ENCODE measurements at places on chromosomes 11 and 22.
A peak's percentile ranks its signal among the peaks of the same experiment; 100 is the strongest.

DNA sequence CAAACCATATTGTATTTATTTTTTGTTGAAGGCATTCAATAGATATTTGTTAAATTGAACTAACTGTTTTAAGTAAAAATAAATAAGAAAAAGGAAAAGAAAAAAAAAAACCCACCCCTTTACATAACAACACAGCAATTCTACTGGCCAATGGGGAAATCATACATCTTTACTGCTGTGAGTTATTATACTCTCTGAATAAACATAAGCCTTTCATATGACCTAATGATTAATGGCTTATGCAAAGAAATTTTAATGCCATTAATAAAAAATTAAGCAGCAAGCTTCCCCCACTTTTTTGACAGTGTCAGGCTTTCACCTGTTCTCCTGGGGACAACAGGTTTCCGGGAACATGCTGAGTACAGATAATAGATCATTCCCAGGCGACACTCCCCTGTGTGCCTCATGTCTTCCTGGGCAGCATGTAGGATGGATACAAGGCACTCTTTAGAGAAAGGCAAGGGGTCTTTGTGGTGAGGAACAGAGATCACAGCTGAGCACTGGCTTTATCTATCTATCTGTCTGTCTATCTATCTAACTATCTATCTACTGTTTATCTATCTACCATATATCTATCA is 676.0 kb downstream of the NTM start:
- DNase-seq: peak; percentile 67

DNA sequence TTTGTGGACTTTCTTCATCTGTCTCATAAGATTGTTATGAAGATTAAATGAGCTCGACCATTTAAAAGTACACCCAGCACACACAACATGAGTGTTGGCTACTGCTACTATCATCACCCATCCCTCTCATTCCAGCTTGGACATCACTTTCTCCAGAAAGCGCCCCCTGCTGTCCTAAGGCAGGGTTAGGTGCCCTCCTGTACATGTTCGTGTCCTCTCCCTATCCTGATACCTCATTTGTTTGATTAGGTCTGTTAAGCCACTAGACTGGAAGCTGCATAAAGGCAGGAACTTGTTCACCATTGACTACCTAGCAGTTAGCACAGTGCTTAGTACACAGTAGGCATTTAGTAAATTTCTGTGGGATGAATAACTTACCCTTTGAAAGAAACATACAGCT is 85.5 kb downstream of the ENTHD1 start:
- peak; percentile 58 for DNase-seq

- no peak for DNase-seq
Observed at GRCh38 chr22:47155131-47155885, 392.9 kb downstream of the TBC1D22A start.

GRCh38 chr11:35511666-35512065 is 13.8 kb downstream of the PAMR1 start:
- peak; percentile 21 for DNase-seq

DNA sequence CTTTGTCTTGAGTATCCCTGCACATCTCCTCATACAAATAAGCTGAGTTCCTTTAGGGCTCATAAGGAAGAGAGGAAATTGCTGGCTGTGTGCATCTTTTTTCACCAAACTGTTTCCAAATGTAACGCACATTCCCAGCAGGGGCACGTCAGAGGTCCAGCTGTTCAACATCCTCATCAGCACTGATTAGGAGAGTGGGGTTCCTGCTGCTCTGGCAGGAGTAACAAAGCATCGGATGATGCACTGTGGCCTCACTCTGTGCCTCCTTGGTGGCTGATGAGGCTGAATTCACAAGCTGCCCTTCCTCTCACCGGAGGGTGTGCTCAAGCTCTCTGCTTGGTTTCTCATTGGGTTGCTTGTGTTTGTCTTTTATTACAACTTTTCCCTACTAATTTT is 35.5 kb upstream of the SLC25A1 start:
- DNase-seq: peak; percentile 65

DNA sequence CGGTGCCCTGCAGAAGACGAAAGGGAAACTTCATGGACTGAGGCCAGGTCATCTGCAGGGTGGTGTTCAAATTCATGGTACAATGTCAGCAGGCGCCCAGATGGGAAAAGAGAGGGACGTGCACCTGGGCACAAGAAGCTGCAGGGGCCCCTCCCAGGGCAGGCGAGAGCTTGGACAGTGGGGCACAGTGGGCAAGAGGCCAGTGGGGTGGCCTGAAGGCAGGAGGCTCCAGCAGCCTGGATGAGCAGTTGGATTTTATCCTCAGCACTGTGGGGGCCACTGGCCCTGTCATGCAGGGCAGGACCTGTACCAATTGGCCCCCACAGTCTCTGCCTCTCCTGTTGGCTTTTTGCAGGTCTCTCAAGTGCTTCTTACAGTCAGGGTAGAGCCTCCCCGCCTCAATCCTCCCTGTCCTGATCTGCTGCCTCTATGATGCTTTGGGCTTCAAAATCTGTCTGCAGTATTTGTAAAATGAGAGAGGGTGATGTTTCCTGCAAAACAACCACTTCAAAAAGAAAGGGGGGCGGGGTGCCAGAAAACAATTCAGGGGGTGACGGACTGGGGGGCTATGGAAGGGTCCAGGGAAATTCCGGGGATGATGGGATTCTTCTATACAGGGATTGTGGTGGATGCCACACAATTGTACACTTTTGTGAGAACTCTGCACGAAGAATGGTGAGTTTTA is 1.7 kb upstream of the BID start:
- no peak for DNase-seq

DNA sequence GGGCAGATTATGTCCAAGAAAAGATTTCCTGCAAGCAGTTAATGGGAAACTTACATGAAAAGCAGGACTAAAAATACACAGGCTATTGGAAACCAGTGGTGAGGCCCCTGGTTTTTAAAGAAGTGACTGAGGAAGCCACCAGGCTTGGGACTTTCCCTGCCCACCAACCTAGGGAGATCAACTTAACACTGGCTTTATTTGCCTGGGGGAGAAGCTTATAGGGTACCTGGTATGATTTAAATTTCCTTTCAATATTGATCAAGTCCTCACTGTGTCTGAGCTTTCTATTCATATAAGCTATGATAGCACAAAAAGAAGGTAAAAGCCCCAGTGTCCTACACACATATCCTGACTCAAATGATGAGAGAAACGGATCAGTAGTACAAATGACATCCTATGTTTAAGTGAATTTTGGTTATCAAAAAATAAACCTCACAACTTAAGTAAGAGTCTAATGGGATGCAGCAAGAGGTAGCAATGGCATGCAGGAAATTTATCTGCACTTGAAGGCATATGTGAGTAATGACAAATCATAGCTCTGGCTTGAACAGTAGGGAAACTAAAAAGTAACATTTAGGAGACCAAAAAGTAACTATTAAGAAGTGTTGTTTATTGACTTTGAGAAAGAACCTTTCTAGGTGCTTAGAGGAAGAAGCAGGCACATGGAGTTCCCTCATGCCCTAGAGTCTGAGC is 85.3 kb downstream of the GAB2 start:
- DNase-seq: no peak

GRCh38 chr11:111539426-111540113 is 950 bp upstream of the LAYN start:
- peak; percentile 41 for DNase-seq

DNA sequence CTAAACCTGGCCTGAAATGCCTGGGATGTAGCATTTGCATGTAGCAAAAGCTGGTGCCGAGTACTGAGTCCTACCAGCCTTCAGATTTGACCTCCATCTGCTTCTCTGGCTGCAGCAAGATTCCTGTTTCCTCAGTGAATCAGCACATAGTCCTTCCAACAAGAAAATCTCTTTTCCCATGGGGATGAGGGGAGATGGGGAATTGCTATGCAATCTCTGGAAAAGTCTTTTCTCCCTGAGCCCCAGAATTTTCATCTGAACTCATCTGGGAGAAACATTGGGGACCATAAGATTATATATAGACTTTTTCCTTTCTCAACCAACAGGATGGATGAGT is 32.0 kb upstream of the YWHAH start:
- no peak for DNase-seq

- no peak for DNase-seq
Observed at GRCh38 chr11:129202646-129203045, 10.5 kb upstream of the ARHGAP32 start.

DNA sequence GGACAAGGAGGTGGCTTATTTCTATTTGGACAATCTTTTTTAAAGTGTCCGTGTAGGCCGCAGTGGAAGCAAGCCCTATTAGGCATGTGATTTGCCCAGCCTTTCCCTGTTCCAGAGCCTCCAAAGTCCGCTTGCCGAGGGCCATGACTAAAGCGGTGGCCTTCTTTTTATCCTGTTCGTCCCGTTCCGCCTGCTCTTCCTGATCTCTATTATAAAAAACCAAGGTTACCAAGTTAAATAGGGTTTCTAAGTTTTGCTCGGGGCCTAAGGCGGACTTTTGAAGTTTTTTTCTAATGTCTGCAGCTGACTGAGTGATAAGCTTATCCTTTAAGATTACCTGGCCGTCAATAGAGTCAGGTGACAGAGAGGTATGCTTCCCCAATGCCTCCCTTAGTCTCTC is 21.6 kb upstream of the MUC15 start:
- no peak for DNase-seq

GRCh38 chr11:18071098-18071705 is 25.1 kb upstream of the TPH1 start:
- DNase-seq: peak; percentile 98

DNA sequence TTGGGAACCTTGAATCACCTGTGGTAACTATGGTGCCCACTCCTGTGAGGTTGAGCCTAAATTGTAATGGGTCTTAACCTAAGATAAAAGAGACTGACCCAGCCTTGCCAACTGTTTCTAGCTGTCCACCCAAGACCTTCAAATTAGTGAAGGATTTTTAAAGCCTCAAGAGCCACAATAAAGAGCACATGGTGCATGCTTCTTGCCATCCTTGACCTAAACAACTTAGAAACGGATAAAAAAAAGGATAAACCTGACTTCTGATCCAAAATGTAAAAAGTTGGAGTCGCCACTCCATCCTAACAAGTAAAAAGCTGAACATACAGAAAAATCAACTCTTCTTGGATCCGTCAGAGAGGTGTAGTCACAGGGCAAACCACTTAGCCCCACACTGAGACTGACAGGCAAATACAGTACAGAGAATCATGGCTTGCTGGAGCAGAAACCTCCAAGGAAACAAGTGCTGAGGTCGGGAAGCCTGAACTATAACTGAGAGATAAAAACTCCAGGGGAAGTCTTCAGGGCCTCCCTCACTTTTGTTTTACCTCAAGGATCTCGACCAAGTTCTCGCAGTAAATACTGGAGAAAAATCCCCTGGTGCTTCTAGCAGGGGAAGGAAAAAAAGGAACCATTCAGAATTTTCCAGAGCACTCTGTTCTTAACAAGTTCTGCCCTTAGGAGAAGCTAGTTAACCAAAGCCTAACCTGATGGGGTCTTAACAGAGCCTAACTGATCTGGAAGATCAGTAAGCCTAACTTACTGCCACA is 16.3 kb downstream of the ENTHD1 start:
- DNase-seq: no peak

DNA sequence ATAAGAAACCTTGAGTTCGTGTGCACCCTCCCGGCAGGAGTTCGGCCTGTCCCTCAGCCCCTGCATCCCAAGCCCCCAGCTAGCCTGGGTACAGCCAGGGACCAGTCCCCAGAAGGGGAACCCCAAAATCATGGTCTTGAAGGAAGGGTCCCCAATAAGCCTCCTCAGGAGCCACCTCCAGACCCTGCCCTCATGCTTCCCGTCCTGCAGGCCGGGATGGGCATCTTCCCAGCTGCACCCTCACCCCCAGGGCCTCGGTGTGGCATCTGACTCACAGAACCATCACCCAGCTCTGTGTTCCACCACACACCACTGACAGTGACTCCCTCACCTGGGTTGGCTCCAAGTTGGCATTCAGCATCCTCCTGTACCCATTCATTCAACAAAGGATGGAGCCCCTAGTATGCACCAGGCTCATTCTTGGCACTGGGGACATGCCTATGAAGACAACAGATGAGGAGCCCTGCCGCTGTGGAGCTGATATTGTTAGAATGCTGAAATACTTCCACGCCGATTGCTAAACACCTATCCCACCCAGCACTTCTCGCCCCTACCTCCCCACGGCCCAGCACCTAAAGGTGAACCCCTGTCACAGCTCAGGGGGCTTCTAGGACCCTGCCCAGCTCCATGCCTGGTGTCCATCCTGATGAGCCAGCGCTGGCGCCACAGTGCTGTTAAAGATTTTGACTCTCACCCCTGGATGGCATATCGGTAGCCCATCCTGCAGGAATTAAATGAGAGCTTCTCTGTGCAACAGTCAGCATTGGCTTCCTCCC is 77.8 kb downstream of the BUD13 start:
- no peak for DNase-seq

GRCh38 chr22:47374901-47375575 is 612.6 kb downstream of the TBC1D22A start:
- DNase-seq: no peak
